ENCODE measurements at places on chromosomes 2 and 18.

- no peak for DNase-seq
Measured at GRCh38 chr18:8515142-8515865, 93.9 kb upstream of the RAB12 start.

DNA sequence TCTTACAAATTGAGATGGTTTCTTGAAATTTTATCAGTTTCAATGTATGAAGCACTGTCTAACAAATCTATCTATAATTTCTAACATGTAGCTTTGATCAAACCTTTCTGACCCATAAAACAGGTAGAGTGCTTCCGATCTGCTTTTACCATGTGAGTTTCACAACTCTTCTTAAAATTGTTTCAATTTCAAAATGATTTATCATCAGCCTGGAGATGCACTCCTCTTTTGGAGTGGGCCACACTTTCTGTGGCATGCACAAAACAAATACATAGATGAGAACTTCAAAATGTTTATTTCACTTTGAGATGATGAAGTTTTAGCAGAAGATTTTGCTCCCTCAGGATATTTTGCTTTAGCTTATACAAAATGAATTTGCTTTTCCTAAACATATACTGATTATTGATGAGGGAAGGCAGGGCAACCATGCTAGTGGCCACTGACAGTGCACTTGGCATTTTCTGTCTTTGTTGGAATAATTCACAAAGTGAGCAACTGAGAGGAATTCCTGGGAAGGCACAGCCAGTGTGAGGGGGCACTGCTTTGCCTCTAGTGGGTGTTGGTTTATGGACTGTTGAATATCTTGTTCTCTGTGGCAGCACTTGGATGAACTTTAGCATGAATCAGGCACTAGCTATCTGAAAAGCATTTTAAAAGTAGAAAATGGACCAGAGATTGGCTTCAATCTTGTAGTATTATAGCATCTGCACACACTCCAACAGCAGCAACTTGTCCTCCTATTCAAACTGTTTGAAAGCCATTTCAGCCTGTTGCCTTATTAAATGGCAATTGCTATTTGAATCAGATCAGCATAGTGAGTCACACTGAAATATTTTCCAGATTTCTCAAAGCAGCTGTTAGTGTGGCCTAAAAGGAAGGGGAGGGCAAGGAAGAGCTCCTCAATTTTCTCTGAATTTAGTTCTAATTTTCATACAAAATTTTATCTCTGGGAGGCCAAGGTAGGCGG is 193.2 kb downstream of the CCDC85A start:
- no peak for DNase-seq

- peak; percentile 84 for DNase-seq
Measured at GRCh38 chr2:70647873-70648481, 94.4 kb upstream of the TGFA start.

GRCh38 chr2:239277401-239278085 is 123.3 kb downstream of the HDAC4 start:
- peak; percentile 2 for DNase-seq

DNA sequence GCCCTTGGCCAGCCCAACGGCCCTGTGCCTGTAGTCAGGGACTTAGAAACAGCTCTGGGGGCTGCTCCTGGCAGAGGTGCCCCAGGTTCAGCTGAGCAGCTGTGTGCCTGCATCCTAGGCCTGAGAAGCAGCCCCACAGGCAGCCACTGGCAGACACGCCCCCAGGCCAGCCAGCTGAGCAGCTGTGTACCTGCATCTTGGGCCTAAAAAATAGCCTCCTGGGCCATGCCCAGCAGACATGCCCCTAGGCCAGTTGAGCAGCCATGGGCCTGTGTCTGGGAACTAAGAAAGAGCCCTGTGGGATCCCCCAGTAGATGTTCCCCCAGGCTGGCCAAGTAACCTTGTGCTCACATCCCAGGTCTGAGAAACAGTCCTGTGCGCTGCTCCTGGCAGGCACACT is 64.0 kb downstream of the TBR1 start:
- no peak for DNase-seq

All from activated CD4-positive, alpha-beta T cell treated with anti-CD3 and anti-CD28 coated beads for 48 hours (primary cell).